GM04504 (cell line): ENCODE measurements at places on chromosomes 2 and 18.
A peak's percentile ranks its signal among the peaks of the same experiment; 100 is the strongest.

- no peak for DNase-seq
Observed at GRCh38 chr18:7688580-7688979, 121.5 kb downstream of the PTPRM start.

GRCh38 chr2:16568998-16569784 lies 96.4 kb downstream of the CYRIA start:
- no peak for DNase-seq

DNA sequence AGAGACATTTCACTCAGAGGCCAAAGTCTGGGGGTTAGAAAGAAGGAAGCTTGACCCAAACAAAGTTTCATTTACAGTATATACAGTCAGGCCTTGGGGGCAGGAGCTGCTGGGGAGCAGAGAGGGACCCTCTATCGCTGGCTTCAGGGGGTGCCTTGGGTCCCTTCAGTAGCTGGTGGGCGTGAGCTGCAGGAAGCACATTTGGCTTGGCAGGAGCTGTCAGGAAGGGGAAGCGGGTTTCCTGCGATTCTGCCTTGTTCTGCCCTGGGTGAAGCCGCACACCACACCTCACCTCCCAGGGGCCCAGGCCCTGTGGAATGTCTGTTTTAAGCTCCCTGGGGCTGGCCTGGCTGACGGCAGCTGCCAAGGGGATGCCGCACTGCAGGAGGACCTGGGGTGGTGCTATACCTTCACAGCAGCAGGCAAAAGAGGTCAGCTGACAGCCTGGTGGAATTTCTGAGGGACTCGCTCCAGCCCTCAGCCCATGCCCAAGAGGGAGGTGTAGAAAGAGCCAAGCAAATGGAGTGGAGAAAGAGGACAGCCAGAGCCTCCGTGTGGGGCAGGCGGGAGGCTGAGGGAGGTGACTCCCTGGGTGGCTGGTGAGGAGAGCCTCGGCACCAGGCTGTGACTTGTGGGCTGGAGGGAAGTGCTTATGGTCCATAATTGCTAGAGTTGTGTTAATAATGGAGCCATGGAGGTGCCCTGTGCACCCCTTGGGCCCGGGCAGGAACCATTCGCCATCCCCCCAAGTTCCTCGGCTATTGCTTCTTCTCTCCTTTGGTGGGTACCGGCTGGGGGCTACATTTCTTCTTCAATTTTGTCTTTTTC lies 43.9 kb downstream of the PSD4 start:
- no peak for DNase-seq

DNA sequence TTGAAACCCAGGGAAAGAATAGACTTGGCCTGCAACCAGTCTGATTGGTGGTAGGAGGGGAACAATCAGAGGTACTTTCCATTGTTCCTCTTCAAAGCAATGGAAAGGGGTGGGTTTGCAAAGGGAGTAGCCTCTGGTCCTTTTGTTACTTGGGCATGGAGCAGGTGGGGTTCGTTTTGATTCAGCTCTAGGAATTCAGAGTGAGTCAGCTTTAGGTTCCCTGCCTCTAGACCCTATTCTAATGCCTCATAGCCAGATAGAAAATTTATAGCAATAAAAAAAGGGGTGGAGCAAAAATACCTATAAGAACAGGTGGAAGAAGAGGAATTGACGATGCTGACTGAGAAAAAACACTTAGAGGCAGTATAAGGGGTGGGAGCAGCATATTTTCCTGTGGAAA lies 636.4 kb downstream of the PLCL1 start:
- no peak for DNase-seq

DNA sequence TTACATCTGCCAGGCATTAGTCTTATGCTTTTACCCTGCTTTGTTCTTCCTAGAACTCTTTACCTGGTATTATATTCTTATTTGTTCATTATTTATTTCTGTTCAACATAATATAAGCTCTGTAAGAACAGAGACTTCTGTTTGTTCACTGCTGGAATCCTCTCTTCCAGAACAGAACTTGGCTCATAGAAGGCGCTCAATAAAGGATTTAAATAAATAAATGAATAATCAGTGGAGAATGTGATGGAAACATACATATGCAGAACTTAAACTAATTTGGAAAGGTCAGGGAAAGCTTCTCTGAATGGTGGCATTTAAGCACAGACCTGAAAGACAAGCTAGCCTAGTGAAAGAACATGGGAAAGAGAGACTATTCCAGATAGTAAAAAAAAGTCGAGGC lies 24.3 kb downstream of the NCKAP1 start:
- DNase-seq: no peak

DNA sequence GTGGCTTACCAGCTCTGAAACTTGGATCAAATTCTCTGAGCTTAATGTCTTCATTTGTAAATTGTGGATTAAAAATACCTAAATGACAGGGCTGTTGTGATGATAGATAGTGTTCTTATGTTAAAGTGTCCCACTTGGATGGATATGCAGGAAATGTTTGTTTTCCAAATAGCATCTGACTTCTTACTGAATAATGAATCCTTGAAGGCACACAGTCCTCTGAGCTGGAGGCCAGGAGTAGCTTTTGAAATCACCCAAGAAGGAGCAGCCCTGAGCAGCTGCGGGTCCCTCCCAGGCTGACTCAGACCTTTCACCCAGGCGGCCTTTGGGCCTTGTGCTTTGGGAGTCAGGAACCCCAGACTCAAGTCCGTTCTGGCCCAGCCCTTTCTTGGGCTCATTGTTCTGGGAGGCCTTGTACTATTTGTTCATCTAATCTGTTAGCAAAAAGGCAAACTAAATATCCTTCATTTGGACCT lies 173.0 kb upstream of the GATA6 start:
- no peak for DNase-seq

GRCh38 chr18:75071484-75071785 lies 137.5 kb downstream of the PTGR3 start:
- DNase-seq: no peak

- peak; percentile 69 for DNase-seq
Observed at GRCh38 chr2:143524119-143524553, 394.9 kb downstream of the ARHGAP15 start.

DNA sequence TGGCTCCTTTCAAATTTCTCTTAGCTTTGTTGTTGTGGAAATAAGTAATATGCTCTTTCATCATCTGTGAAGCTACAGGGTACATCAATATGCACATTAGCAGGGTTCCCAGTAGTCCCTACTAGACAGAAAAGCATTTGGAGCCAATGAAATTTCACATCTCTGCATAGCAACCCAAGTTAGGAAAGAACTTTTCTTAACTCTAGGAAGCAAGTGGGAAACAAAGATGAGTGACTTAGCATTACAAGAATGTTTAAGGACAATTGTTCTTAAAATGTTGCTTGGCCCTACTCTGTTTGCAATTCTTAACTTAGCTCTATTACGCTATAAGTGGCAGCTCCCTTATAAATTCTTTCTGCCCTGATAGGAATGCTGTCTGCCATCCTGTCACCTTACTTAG lies 39.6 kb downstream of the ZEB2 start:
- DNase-seq: no peak

GRCh38 chr2:201730651-201731285 lies 32.3 kb upstream of the MPP4 start:
- DNase-seq: no peak

DNA sequence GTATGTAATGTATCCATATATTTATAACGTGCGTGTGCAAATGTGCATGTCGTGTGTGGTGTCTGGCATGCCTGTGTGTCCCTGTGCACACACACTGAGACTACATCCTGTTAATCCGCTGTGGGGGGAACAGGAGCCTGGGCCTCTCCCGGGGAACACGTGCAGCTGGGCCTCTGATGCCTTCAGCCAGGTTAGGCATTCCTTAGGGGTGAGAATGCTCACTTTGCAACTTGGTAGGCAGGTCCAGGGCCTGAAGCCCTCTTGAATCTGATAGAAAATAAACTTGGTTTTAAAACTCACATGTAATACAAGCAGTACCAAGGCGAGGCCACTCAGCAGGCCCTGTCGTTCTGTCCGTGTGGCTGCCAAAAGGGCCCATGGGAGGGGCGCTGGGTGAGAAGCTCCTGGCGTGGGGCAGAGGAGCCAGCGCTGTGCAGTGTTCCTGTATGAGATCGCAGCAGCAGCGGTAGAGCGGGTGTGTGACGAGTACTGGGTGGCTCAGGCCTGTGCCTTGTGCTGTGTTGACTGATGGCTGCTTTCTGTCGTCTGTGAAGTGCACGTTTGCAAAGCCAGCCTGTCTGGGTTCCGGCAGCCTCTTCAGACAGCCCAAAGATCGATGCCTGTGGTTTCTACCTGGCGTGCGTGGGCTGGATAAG lies 16.2 kb downstream of the SALL3 start:
- no peak for DNase-seq

DNA sequence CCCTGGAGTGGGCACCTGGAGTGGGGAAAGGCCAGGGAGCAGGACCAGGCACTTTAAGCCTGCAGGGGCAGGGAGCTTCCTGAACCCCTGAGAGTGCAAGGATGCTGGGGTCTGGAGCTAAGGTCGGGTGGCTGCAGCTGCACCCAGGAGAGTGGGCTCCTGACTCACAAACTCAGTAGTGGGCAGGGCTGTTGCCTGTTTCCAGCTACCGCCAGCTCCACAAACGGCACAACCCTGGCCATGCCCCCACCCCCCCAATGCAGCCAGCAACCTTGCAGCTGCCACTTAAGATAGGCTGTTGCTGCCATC lies 688.8 kb downstream of the NYAP2 start:
- DNase-seq: no peak

GRCh38 chr2:95530734-95531133 lies 46.2 kb upstream of the TRIM43B start:
- DNase-seq: peak; percentile 19

- DNase-seq: no peak
Observed at GRCh38 chr2:112050316-112050715, 4.8 kb upstream of the TMEM87B start.

DNA sequence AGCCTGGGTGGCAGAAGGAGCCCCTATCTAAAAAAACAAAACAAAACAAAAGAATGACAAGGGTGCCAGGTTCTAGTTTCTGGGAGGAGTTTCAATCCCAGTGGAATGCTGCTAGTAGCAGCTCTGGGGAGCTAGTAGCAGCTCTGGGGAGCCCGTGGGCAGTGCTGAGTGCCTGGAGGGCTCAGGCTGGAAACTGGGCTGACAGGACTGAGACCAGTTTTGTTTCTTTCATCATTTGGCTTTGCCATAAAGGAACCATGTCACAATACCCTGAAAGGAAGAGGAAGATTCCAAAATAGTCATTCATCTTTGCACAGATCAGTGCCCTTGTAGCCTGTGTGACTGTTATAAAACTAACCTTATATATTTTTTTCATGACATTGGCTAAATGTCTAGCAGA lies 10.6 kb downstream of the MFSD6 start:
- no peak for DNase-seq

- no peak for DNase-seq
Observed at GRCh38 chr18:12056034-12056883, 37.4 kb upstream of the ANKRD62 start.

- no peak for DNase-seq
Observed at GRCh38 chr18:40810372-40810771, 1144.7 kb upstream of the PIK3C3 start.

- no peak for DNase-seq
Observed at GRCh38 chr2:43421194-43421593, 174.6 kb downstream of the THADA start.

DNA sequence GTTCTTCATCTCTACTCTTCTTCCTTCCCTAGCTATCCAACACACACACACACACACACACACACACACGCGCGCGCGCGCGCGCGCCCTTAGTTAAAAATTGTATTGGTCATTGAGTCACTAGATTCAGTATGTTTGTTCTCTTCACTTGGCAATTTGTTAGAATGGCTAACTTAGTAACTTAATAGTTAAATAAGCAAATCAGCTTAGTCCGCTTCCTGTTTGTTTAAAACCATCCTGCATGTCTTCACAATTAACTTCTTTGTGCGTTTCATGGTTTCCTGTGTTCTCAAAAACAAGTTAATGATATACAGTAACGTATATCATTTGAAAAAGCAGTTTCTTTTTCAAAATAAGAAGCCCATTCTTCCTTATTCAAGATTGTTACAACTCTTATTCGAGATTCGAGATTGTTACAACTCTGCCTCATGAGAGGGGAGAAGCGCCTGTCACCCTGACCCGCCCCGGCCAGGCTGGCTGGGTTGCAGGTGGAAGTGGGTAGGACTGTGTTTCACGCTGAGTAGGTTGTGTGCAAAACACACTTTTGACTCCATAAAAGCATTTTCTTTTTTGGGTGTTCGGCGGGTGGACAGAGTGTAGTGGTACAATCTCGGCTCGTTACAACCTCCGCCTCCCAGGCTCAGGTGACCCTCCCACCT lies 9.5 kb upstream of the CNNM3 start:
- no peak for DNase-seq

DNA sequence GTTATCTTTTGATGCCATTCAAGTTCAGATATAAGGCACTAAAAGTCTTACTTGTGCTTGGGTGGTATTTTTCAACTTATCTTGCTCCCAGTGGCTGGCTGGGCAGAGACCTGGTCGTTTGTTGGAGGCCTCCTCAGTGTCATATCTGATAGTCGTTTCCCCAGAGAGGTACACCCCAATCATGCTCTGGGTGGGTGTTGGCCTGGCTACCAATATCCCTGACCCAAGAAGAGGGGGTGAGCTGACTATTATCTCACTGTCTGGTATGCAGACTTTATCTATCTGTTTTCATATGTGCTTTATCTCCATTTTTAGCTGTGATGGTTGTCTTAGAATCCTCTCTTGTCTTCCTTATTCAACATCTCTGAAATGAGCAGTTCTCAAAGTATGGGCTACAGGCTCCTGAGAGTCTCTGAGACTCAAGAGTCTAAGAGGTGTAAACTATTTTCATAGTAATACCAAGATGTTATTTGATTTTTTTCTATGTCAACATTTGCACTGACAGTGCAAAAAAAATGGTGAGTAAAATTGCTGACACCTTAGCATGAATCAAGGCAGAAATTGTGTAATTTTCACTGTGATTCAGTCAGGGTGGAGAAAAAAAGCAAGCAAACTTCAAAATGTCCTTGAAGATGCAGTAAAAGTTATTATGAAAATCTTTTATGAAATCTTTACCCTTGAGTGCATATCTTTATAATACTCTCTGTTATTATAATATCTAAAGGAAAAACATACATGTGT lies 12.3 kb upstream of the PLEK start:
- no peak for DNase-seq

GRCh38 chr2:64234785-64235184 lies 90.6 kb upstream of the PELI1 start:
- no peak for DNase-seq

GRCh38 chr2:3667151-3667631 lies 9.2 kb downstream of the ALLC start:
- no peak for DNase-seq

DNA sequence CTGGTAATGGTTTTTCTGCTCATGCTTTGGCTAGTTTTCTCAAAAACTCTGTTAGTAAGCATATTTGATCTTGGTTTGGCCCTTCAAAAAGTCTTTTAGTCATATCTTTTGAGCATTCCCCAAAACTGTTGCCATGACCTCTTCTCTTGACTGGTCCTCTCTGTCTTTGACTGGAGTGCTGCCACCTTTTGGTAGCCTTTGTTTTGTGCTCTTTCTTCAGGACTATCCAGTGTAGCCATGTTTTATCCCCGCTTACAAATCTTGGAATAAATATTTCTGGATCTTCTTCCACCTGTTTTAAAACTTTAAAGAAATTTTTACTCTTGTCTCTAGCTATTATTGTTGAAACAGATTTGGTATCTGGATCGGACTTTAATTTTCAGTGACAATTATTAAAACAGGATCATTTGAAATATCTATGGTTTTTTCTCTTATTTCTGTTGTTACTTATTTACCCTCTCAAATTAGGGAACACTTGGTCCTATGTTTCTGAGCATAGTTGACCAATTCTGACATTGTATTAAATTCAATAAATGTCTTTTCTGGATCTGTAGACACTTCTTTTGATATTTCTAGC lies 965 bp upstream of the ELOA2 start:
- peak; percentile 15 for DNase-seq
